Tibial nerve (tissue), 4 donors: ENCODE measurements at places on chromosomes 2 and 18.

- no peak for DNase-seq
Observed at GRCh38 chr2:16291731-16292550, 351.6 kb downstream of the MYCN start.

GRCh38 chr18:51278045-51278649 lies 80.7 kb upstream of the MEX3C start:
- DNase-seq, result no peak

GRCh38 chr18:43978174-43978573 lies 700.9 kb upstream of the SYT4 start:
- no peak for DNase-seq

- DNase-seq, result no peak
Observed at GRCh38 chr2:226643946-226644282, 155.7 kb downstream of the IRS1 start.

DNA sequence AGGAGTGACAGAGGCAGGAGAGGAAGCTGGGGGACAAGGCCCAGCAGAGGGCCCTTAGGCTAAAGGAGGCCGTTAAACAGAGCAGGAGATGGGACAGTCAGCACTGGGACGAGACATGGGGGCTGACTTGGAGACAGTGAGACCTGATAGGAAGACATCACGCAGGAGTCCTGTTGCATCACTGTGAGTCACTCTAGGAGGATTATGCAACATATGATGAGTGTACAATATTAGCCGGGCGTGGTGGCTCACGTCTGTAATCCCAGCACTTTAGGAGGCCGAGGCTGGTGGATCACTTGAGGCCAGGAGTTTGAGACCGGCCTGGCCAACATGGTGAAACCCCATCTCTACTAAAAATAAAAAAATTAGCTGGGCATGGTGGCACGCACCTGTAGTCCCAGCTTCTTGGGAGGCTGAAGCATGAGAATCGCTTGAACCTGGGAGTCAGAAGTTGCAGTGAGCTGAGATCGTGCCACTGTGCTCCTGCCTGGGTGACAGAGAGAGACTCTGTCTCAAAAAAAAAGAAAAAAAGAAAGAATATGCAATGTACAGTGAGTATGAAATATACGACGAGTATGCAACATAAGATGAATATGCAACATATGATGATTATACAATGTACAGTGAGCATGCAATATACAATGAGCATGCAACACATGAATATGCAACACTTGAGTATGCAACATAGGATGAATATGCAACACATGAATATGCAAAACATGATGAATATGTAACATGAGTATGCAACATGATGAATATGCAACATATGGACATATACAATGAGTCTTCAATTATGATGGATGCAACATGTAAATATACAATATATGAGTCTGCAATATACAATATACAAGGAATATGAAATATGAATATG lies 83.3 kb upstream of the ID2 start:
- peak; percentile 71 for DNase-seq

DNA sequence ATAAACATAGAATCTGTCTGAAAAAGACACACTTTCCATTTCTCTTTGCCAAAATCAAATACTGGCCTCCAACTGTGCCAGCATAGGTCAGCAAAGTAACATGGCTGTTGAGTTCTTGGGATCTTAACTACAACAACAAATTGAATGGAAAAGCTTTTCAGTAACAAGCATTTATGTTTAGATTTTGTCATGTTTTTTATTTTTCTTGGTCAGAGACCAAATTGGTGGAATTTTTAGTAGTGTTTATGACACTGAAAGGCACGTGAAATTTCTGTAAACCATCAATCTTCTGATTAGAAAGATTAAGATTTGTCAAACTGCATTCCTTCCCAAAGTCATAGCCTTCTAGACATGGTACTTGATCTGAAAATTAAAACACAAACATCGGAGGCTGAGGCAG lies 77.6 kb downstream of the PDE1A start:
- DNase-seq, result no peak

DNA sequence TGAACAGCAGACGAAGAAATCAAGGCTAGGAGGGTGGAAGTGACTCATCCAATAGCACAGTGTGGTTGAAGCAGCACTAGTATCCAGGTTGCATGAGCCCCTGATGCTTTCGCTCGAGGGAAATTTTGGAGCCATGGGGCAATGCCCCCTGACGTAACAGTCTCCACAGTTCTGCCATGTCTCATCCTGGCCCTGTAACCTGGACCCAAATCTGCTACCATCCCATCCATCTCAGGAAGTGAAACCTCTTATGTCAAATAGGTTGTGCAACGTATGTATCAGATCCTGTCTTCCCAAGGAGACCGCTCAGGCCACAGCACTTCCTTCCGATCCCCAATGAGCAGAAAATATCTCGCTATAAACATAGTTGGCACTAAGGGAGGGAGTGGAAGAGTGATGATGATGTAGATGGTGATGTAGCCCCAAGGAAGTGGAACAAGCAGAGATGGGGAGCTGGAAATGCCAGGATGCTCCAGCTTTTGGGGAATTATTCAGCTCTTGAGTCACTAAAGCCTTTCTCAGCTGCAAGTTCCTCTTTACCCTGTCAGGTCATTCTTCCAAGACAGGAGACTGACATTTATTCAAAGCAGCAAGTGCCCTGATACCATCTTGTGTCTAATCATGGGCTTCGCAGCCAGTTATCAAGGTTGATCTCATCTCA lies 3.0 kb upstream of the IL1B start:
- no peak for DNase-seq

DNA sequence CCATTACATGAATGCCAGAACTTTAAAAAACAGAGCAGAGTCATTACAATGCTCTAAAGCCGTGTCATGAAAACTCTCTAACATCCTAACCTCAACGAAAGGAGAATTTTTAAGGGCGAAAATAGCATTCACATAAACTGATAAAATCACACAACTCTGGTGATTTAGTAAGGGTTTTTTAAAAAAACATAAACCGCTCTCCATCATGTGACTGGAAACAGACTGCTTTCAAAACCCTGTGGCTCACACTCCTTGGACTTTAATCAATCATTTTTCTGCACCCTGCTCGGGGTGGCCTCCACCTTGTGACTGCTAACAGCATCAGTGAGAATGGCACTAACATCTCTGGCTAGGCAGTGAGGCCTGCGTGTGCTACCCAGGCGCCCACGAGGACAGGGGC lies 12.1 kb downstream of the DOCK10 start:
- DNase-seq, result no peak

DNA sequence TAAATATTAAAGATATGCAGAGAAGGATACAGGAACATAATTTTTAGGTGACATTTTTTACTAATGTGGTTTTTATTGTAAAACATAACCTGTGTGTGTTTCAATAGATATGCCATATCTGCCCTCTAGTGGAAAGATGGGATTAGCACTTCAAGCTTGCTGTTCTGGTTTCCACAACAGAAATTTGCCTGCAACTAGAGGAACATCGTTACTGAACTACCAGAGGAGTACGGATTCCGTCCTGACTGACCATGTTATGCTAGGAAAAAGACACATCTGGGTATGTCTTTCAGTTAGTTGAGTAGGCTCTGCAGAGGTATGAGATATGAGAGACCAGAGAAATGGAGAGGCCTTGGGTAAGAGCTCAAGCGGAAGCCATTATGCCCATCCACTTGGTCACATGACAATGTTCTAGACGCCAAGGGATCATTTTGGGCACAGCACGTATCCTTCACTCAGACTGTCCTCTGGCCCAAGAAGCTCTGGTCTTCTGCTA lies 104.9 kb downstream of the MBD2 start:
- peak; percentile 61 for DNase-seq

DNA sequence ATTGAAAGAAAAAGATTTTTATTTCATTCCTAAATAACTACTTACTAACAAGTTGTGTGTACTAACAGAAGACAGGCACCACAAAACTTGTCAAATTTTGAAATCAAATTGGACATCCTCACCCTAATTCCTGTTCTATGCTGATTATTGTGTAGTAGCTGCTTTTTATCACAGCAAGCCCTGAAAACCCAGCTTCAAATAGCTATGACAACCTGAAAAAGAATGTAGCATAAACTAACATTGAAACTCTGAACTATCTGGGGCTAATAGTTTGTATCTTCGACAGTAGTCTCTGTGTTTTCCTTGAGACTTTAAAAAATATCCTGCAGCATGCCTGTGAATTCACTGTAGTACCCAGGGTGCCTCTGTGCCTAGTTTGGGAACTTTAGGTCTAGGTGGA lies 122.6 kb downstream of the WDPCP start:
- no peak for DNase-seq

- DNase-seq, result no peak
Observed at GRCh38 chr2:144501627-144502026, 18.3 kb downstream of the ZEB2 start.

GRCh38 chr2:64976276-64976675 lies 12.9 kb upstream of the SLC1A4 start:
- no peak for DNase-seq

DNA sequence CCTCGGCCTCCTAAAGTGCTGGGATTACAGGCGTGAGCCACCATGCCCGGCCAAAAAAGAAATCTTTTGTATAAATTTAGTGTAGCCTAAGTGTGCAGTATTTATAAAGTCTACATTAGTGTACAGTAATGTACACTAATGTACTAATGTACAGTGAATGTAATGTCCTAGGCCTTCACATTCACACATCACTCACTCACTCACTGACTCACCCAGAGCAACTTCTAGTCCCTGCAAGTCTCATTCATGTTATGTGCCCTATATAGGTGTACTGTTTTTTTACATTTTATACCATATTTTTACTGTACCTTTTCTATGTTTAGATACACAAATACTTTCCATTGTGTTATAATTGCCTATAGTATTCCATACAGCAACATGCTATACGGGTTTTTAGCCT lies 254.9 kb downstream of the MYO3B start:
- DNase-seq, result no peak

GRCh38 chr18:57784034-57784800 lies 18.9 kb downstream of the ATP8B1 start:
- no peak for DNase-seq

GRCh38 chr2:88342749-88343148 lies 109.7 kb downstream of the FOXI3 start:
- DNase-seq, result no peak

DNA sequence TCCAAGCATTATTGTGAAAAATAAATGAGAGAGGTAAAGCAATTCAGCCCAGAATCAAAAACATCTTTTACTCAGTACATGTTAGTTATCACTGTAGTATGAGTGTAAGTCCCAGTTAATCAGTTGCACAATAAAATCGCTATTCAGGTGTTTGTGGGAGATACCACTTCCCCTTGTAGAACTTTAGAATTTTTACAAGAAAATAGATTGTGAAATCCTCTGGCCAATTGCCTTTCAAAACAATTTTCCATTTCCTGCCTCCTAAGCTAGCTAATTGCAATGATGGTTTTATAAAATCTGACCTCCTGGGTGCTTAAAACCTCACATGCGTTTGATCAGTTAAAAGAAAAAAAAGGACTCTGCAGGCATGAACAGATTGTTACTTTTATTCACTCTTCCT lies 332.5 kb downstream of the PID1 start:
- DNase-seq, result no peak

DNA sequence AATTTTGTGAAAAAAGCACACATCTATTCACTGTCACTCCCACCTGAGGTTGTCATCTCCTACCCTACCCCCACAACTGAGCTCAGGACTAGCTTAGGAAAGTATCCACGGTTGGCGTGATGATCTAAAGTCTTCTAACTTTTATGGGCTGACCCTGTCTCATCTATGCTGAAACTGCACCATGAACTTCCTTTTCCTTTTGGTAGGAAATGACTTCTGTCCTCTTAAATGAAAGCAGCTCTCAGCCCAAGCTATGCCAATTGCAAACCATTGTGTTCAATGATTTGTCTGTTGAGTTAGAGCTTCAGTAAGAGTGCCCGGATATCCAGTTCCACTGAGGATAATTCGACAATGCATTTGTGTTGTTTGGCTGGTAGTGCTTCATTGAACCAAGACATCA lies 52.7 kb downstream of the ARHGAP25 start:
- DNase-seq, result no peak

DNA sequence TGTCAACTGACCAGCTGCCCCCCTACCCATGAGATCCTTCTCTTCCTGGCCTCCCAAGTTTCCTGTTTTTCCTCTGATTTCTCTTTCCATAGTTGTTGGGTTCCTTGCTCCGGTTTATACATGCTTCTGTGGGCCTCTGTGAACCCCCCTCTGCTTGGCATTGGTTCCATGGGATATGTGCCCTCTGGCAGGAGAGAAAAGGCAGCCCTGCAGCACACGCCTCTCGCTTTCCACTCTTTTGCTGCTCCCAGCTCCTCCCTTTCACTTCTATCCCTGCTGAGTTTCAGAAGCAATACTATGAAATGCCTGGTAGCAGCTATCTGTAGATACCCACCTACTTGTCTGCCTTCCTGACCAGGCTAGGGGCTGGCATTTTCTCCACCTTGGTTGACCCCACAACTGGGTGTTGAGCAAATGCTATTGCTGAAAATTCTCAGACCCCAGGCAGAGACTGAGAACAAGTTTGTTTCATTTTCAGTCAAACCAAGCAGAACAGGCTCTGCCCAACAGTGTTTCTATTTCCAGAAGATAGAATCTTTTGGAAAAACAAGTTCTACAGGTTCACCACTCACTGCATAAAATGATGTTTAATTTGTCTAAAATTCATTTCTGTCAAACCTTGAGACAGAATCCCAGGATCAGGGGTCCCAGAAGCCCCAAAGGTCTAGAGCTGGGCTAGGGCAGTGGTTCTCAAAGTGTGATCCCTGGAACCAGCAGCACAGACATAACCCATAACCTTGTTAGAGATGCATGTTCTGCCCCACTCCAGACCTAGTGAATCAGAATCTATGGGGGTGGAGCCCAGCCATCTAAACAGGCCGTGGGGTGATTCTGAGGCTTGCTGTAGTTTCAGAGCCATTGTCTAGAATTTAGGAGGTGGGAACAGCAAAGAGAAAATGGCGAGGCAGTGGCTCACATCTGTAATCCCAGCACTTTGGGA lies 13.4 kb downstream of the CAPG start:
- no peak for DNase-seq

- no peak for DNase-seq
Observed at GRCh38 chr18:63097178-63097577, 222.4 kb downstream of the BCL2 start.

GRCh38 chr18:46152436-46152807 lies 48.2 kb downstream of the HAUS1 start:
- DNase-seq, result no peak

- no peak for DNase-seq
Observed at GRCh38 chr2:40095000-40095399, 315.9 kb upstream of the THUMPD2 start.

- DNase-seq, result no peak
Observed at GRCh38 chr2:135246711-135247270, 194.7 kb downstream of the RAB3GAP1 start.

GRCh38 chr2:207184768-207185167 lies 19.0 kb upstream of the KLF7 start:
- no peak for DNase-seq

DNA sequence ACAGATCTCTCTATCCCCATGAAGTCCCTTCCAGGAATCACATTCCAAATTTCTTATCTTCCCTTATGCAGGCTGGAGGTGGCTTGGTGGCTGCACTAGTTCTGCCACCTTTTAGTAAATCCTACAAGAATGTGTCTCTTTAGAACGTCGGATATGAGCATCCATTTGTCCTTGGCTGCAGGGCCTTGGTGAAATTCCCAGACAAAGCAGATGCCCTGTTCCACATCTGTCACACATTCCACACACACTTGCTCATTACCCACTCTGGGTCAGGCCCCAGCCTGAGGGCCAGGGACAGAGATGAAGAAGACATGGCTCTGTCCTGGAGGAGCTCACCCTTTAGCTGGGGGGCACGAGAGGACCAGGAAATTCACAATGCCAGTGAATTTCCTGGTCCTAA lies 31.2 kb upstream of the GPR17 start:
- DNase-seq, result peak; percentile 0
